Hematopoietic multipotent progenitor cell (in vitro differentiated cells): ENCODE measurements at places on chromosomes 11 and 22. TPM values are rescaled to one million over a fixed set of nuclear protein-coding genes. Genes with fewer than 3 reads are reported as not detected.

The ESAM gene
- total RNA-seq: 5.4 TPM

The CD82 gene
- 326 TPM for total RNA-seq

The TSPAN18 gene
- 0.54 TPM for total RNA-seq

DNA sequence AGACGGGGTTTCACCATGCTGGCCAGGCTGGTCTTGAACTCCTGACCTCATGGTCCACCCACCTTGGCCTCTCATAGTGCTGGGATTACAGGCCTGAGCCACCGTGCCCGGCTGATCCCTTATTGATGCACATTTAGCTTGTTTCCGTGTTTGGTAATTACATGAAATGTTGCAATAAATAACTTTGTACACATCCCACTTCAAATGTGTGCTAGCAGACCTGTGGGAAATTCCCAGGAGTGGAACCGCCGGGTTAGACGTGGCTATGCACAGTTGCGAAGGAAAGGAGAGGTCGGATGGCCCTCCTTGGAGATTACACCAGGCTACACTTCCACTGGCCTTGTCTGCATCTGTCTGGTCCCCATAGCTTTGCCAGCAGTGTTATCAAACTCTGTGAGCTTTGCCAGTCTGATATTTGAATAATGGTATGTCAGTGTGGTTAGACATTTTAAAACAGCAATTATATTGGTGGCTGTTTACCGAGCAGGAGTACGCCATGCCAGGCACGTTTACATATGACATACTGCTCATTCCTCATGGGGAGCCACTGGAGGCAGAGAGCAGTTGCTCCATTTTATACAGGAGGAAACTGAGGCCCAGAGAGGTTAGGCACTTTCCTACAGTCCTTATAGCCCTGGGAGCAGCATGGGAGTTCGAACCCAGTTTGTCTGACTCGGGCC is 27.2 kb upstream of the SYT7 start:
- no peak for DNase-seq

GRCh38 chr11:109864834-109865547 is 228.2 kb upstream of the ZC3H12C start:
- no peak for DNase-seq

GRCh38 chr11:88522624-88523385 is 185.3 kb upstream of the CTSC start:
- no peak for DNase-seq

DNA sequence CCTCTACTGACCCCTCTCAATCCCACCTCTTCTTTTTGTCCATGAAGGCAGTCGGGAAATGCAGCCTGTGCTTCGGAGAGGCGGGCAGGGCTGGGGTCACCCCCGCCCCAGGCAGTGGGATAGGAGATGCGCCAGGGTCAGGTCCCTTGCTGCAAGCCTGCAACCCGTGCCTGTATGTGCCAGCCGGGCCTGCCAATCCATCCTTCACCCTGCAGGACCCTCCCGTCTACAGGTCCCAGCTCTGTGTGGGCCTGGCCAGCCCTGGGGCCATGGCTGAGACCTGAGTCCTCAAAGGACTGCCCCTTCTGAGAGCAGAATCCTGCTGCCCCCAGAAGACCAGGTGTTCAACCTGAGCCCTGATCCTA is 10.9 kb downstream of the ASCL2 start:
- DNase-seq: no peak

DNA sequence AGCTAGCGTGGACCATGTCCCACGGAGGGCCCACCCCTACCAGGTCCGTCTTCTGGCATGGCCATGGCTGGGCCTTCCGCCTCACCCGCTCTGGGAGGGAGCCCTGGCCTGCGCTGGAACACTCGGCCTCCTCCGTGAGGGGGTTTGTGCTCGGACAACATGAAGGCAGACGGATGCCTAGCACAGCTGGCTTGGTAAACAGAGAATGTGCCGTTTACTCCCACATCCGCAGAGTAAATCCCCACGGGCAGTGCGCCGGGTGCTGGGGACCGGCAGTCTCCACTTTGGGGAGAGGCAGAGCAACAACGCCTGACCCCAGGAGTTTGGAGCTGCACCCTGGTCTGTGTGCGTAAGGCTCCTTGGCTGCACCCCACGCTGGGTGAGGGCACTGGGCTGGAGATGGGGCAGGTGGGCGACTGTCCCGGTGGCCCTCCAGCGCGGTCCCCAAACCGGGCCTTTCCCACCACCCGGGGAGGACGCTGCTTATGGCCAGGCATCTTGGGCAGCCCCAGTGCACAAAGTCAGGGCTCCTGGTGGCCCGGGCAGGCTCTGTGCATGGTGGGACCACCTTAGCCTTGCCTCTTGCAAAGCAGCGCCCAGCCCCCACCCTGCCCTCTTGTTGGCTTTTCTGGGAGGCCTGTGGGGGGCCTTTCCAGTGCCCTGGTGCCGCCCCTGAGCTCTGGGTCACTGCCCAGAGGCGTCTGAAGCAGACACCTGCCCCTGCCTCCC is 30.7 kb upstream of the MUC5AC start:
- no peak for DNase-seq
